Thyroid gland (tissue), 4 donors: ENCODE measurements at places on chromosomes 11 and 22. TPM values are rescaled to one million over a fixed set of nuclear protein-coding genes. Genes with fewer than 3 reads are reported as not detected.

Gene HINFP
- total RNA-seq, result 24.0 TPM

GRCh38 chr11:77590194-77590782 is 535 bp downstream of the AQP11 start:
- peak; percentile 59 for DNase-seq

DNA sequence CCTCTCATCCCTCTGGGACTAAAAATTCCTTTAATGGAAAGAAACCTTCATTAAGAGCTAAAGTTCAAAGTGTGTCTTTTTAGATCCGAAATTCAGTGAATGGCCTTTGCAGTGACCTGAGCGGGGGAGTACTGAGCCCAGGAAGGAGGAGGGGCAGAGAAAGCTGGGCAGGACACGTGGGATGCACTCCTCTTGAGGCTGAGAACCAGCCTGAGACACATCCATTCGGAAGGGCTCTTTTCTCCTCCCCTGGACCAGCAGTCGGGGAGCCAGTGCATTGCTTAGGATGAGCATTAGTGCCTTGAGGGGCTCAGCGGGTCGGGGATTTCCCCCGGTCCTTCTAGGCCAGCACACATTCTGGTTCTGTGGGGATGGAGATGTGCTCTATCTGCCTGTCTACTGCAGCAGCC is 258.9 kb upstream of the B3GAT1 start:
- no peak for DNase-seq

Gene NRXN2
- total RNA-seq, result 4.0 TPM

Gene METTL15
- total RNA-seq, result 19.4 TPM

Gene IGLL5
- not detected for total RNA-seq

- DNase-seq, result no peak
Observed at GRCh38 chr11:107014871-107015270, 3.4 kb downstream of the GUCY1A2 start.

DNA sequence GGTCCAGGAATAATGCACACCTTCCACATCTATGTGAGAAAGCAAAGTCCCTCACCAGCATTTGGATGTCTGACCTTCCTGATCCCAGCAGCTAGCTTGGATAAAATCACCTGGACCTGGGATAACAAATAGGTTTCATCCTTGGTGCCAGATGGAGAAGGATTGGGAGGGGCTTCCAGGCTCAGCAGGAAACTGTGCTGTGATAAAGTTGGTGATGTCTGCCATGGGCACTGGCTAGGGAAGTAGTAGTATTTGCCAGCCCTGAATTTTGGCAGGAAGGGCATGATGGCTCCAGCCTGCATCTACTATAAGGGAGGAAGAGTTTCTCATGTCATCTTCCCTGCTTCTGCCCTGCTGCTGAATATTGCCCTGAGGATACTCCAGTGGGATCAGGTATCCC is 37.5 kb downstream of the C11orf91 start:
- DNase-seq, result no peak

Gene FAT3
- total RNA-seq, result 0.20 TPM

DNA sequence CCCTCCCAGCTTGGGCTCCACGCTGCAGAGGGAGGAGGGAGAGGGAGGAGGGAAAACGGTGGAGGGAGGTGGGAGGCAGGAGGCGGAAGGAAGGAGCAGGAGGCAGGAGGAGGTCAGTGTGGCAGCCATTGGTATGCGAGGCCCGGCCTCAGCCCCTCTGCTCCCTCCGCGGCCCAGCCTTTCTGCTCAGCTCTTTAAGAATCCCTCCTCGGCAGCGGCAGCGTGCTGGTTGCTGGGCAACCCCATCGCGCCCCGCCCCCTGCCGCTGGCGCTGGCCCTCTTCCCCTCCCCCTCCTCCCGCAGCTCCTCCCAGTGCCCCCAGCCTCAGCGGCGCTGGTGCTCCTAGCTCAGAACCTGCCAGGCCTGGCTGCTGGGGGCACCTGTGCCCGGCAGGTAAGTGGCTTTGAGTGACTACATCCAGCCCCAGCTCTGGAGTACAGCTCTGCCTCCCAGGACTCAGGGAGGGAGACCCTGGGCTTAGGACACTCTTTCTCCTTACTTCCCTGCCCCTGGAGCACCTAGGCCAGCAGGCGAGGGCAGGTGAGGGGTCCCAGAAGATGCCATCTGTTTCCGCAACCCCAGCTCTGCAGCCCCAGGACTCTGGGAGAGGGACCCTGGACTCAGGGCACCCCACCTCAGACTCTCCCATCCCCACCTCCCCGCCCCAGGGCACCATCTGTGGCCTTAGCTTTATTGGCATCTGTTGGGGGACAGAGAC is 7.2 kb upstream of the FLRT1 start:
- DNase-seq, result peak; percentile 63

Gene RSF1
- 55.0 TPM for total RNA-seq

DNA sequence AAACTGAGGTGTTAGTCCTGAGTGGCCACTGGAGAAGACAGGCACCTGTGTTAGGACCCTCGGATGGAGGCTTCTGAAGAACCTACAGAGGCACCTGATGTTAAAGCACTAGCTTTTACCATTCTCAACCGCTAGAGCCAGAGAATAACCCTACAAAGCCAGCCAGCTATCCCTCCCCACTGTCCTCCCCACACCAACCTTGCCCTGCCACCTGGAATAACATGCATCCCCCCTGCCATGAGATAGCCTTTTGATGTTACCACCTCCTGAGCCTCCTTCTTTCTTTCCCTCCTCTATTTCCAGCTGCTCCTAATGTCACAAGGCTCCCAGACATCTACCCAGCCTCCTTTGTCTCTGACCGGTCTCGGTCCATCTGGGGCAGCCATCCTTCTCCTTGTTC is 28.1 kb downstream of the COMMD9 start:
- no peak for DNase-seq

GRCh38 chr11:12110714-12111548 is 541 bp downstream of the MICAL2 start:
- peak; percentile 49 for DNase-seq

DNA sequence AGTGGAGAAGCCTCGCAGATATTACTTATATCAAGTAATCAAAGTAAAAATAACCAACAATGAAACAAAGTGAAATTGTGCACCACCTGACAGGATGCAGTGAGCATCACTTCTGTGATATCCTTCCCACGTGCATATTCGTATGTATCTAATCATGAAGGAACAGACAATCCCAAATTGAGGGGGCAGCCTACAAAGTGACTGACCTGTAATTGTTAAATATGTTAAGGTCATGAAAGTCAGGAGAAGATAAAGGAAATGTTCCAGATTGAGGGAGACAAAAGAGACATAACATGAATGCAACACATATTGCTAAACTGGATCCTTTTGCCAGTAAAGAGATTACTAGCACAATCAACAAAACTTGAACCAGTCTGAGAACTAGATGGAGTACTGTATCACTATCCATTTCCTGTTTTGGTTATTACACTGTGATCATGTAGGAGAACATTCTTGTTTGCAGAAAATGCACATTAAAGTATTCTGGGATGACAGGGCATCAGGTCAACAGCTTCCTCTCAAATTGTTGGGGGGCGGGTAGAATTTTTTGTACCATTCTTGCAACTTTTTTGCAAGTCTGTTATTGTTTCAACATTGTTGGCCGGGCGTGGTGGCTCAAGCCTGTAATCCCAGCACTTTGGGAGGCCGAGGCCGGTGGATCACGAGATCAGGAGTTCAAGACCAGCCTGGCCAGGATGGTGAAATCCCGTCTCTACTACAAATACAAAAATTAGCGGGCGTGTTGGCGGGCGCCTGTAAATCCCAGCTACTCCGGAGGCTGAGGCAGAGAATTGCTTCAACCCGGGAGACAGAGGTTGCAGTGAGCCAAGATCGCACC is 2.0 kb downstream of the SBF2 start:
- no peak for DNase-seq

GRCh38 chr11:19237813-19238212 is 2.9 kb downstream of the E2F8 start:
- DNase-seq, result no peak

Gene SESN3
- 82.2 TPM for total RNA-seq

DNA sequence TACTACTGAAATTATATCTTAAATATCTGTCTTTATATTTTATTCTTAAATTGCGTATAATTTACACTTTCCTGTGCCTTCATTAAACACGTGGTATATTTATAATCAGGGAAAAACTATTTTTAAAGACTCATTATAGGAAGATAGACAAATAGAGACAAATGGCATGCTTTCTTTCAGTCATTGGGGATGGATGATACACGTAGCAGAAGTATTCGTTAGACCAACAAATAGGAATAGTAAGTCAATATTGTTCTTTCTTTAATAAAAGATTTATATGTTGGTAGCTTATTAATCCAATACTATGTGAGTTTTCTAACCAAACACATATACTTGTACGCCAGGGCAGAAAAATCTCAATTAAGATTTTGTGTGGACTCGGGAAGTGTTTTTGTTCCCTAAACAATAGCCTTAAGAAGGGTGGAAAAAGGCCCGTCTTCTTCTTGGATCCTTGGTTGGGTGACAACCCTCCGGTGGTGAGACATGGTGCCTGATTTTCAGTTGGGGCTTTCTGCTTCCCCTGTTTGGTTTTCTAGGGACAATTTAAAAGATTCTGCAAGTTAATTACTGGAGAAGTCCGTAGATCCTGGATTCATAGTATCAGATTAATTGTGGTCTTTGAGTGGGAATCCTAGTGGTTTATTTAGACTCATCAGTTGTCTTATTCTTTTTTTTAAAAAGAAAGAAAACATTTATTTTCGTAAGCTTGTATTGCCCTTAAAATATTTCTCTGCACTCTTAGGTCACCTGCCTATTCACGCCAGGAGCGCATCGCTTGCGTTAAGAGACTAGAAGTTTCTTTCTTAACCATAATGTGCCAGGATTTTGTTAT is 83.5 kb upstream of the WNT7B start:
- DNase-seq, result no peak
